Caco-2 (cell line): ENCODE measurements at places on chromosomes 13 and 19.

DNA sequence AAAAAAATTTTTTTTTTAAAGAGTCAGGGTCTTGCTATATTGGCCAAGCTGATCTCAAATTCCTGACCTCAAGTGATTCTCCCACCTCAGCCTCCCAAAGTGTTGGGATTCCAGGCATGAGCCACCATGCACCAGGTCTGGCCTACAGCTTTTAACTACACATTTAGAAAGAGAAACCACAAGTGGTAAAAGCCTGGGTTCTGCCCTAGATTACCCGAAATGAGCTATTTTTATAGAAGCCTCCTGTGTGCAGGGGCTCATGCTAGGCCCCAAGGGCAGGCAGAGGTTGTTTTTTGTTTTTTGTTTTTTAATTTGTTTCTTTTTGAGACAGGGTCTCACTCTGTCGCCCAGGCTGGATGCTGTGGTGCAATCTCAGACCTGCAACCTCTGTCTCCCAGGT lies 14.0 kb upstream of the MYADM start:
- no peak for DNase-seq

DNA sequence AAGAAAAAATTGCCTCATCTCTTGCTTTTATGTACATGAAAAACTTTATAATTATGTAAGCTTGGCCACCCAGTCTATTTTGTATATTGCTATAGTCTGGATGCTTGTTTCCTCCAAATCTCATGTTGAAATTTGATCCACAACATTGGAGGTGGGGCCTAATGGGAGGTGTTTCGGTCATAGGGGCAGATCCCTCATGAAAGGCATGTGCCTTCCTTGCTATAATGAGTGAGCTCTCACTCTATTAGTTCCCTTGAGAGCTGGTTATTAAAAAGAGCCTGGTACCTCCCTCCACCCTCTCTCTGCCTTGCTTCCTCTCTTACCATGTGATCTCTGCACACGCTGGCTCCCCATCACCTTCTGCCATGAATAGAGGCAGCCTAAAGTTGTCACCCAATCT lies 1005.1 kb downstream of the PCDH9 start:
- DNase-seq = no peak

- DNase-seq = no peak
Measured at GRCh38 chr19:4781801-4782200, 9.7 kb upstream of the FEM1A start.

GRCh38 chr19:35209646-35210045 lies 18.9 kb downstream of the FAM187B start:
- no peak for DNase-seq

DNA sequence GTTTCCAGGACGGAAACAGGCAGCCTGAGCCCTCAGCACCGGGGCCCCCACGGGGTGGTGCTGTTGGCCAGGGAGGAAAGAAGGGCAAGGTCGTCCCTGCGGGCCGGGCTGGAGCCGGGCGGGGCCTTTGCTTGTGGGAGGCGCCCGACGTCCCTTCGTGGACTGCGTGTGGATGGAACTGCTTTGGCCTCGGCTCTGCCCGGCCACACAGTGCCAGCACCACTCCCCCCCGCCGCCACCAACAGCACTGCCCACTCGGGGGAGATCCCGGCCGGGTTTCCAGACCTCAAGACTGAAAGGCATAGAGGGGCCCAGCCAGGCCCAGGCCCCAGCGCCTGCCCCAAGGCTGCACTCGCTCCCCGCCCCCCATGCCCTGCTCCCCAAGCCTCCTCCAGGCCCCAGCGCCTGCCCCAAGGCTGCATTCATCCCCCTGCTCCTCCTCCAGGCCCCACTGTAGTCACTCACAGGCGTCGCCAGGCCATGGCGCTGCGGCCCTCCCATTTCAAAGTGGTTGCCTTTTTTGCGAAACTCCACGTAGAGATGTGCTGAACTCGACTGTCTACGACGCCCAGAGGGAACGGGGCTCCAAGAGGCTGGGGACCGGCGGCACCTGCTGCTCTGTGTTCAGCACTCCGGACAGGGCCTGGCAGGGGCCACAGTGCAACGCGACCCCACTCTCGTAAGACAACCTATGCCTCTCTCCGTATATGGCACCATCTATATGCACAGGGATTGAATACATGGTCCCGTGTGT lies 22.5 kb downstream of the C13orf46 start:
- peak; percentile 73 for DNase-seq

DNA sequence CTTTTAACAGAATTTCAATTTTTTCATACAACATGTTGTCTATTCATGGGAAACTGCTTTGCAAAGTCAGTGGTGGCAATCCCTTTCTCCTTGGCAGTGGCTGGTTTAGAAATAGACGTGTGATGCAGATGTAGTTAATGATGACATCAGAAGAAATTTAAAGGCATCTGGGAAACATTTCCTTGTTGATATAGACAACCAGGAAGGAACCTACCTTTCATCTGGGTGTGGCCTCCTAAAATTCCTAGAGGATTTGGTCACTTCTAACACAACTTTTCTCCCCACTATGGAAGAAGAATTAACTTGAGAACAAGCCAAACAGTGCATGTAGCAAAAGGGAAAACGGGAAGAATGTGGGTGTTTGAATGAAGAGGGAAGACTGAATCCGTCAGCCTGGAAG lies 102.8 kb downstream of the EFNB2 start:
- no peak for DNase-seq

- no peak for DNase-seq
Measured at GRCh38 chr13:75713852-75714251, 77.7 kb downstream of the LMO7 start.

DNA sequence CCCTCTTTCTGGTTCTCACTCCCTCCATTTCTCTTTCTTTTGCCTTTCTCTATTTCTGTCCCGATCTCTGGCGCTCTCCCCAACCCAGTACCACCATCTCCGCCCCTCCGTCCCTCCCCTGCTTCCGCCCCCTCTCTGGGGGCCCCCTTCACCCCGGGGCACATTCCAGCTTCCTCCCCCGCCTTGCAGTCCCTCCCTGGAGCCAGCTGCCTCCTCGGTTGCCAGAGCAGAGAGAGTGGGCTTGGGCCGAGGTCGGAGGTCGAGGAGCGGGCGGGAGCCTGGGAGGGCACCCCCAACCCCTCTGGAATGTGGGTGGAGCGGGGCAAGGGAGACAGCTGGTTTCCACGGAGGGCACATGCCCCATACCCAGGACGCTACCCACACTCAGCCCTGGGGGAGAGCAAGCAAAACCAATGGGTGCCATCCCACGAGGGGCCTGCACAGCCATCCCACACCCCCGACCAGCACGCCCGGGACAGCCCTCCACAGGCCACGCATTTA lies 6.5 kb upstream of the CIRBP start:
- no peak for DNase-seq

GRCh38 chr13:33107361-33107760 lies 91.1 kb downstream of the KL start:
- DNase-seq = no peak

DNA sequence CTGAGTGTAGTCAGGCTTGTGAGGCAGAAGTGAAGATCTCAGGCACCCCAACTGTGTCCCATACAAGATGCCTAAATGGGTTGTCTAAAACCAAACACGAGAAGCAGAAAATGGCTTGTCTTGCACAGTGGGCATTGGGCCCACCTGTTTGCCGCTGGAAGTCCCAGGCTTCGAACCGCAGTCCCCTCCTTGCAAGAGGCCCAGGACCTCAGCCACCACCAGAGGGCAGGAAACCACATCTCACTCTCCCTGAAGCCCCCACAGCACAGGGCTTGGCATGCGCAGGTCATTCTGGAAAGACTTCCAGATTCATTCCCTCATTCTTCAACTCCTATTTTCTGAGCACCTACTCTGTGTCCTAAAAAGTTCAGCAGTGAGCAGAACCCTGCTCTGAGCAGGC lies 973.7 kb downstream of the UQCRFS1 start:
- DNase-seq = no peak

GRCh38 chr13:80100636-80101035 lies 240.3 kb downstream of the SPRY2 start:
- DNase-seq = no peak

DNA sequence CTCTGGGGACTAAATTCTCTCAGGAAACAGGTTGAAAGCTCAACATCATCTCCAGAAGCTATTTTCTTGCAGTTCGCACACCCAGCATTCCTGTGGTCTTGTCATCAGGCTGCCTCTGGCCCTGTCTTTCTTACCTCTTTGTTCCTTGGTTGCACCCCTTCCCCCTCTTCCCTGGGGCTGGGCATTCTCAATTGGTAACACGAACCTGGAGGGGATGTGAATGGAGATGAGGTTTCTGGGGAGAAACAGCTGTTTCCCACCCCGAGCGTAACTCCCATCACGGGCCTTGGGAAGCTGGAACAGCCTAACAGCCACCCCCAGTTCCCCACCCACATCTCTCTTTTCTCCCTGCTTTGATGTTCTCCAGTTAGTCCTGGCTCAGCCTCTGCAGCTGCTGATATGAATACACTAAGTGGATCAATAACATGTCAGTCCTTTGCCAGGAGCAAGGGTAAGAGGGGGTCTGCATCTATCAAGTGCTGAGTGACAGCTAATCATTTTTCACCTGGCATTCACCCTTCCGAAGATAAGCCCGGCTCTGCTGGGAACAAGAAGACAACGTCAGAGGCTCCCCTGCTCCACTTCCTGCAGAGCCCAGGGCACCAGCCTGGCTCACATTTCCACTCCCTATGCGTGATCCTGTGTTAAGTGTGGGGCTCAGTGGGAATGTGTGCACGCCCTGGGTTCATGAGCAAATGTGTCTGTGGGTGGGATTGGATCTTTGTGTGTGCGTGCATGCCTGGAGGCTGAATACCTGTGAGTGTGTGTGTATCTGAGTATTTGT lies 74.0 kb upstream of the KCTD15 start:
- DNase-seq = no peak
